ENCODE measurements at places on chromosomes 16 and 17.

GRCh38 chr17:56171186-56171959, 18.1 kb downstream of the ANKFN1 start:
- DNase-seq, result no peak

GRCh38 chr16:2482708-2483534, 8.0 kb downstream of the TBC1D24 start:
- no peak for DNase-seq

DNA sequence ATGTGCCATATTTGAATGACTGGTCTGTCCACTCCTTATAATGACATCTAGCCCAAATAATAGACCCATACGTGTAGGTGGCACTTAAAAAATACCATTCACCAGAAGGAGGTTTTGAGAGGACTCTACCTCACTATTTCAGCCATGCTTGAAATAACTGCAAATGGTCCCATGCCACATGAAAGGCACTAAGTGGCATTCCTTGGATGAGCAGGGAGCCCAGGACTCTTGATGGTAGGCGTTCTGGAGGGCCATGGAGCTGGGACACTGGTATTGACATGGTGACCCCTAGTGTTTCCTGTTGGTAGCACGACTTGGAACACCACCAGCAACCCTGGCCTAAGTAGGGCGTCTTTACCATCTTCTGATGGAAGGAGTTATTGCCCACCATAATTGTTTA, 148.7 kb upstream of the ZFHX3 start:
- DNase-seq, result peak; percentile 88

GRCh38 chr16:67763066-67763465, 43.3 kb downstream of the RANBP10 start:
- no peak for DNase-seq

GRCh38 chr17:41547921-41548843, 20.1 kb upstream of the KRT19 start:
- DNase-seq, result no peak

- DNase-seq, result no peak
Observed at GRCh38 chr16:85452364-85453193, 160.5 kb upstream of the GSE1 start.

DNA sequence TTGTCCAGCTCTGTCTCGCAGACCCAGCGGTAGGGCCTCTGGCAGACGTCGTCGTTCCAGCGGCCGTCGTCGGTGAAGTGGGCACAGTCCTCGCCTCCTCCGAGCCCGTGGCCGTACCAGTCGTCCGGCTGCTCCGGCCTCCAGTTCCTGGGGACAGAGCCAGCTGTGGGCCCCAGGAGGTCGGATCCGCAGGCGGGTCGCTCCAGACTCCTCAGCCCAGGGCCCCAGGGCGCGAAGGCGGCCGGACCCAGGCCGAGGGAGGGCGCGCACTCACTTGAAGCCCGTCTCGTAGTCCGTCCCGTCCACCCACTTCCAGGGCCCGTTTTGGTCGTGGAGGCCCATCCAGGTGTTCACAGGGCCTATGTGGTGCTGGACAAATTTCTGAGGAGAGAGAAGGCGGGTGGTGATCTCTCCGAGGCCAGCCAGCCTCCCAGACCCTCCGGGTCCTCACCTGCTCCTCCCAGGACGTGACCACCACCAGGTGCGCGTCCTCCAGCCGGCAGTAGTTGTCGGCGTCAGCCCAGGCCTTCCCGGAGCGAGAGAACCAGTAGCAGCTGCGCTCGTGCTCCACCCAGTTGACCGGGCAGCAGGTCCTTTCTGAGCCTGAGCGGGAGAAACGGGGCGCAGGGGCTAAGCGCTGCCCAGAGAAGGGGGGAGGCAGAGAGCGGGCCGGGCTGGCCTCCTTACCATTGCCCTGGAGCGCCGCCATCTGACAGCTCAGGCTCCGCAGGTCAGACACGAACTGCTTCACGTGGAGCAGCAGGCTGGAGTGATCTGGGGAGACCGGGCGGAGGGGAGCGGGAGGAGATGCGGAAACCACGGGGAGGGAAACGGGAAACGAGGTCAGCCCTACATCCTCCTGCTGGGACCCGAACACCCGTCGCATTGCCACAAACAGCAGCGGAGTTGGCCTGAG, 5.2 kb downstream of the ASGR1 start:
- peak; percentile 82 for DNase-seq

DNA sequence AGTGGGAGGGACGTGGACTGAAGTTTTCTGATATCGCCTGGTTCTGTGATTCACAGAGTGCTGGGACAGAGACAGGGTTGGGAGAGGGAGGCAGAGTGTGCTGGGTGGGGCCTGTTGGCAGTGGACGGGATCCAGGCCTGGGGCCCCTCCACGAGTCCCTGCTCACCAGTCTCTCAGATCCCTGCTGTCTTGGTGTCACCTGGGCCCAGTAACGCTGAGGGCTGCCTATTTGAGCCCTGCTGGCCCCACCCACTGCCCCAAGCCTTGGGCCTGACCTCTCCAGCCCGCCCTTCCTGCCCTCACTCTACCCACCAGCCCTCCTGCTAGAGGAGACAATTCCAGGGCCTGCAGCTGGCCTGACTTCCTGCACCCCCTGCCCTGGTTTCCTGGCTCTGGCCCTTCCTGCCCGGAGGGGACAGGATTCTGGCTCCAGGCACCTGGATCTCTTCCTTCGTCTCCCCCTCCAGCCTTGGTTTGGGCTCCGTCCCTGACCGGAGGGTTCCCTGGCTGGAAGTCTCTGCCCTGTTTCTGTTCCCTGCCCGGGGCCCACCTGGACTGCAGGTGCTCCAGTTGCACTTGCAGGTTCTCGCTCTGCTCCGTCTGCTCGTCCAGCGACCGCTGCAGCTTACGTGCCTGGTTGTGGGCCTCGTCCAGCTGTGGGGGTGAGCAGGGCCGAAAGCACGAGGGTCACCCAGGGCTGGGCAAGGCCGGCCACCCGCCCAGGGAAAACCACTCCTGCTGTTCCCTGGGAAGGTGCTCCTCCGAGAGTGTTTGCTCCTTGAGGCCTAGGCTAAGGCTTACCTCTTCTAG, 21.4 kb downstream of the CCDC102A start:
- no peak for DNase-seq

DNA sequence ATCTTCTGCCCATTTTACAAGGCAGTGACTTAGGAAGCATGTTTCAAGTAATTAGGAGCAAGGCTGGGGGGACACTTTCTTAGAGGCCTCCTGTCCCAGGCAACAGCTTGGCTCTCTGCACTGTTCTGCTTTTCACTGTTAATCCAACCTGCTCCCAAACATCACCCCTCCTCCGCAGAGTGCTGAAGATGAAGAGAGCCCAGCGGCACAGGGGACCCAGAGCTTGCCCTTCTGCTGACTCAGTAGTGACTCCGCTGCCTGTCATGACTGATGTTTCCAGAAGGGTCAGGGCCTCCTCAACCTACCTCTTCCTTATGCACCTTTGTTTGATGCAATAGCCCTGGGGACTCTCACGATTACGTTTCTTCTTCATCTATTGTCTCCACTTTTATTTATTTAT, 38.9 kb upstream of the NDRG4 start:
- no peak for DNase-seq

DNA sequence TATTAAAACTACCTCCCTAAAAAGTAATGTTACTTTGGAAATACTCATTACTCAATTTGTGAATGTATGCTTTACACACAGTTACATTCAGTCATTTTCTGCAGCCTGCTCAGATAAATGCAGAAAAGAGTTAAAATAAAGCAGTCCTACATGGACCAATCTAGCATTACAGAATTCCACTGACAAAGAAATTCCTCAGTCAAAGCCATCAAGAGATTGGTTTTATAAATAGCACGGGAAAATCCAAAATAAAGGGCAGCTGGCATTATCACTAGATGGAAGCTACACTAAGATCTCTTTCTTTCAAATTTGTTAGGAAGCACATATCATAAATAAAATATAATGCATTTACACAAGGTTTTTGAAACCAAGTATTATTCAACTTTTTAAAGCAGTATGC, 58.3 kb downstream of the DUSP14 start:
- DNase-seq, result no peak

DNA sequence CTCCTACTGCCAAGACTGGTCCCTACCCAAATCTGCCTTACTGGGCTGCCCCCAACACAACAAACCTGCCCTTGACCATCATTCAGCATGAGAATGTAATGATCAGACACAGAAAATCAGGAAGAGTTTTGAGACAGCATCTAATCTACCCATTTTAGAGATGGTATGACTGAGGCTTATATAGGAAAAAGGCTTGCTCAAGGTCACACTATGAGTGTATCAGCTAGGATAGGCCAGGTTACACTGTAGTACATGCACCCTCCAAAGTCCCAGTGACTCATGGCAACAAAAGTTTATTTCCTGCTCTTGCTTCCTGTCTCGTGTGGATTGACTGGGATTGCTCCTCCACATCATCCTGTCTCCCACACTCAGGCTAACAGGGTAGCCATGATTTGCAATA, 27.9 kb downstream of the NLRC5 start:
- no peak for DNase-seq

DNA sequence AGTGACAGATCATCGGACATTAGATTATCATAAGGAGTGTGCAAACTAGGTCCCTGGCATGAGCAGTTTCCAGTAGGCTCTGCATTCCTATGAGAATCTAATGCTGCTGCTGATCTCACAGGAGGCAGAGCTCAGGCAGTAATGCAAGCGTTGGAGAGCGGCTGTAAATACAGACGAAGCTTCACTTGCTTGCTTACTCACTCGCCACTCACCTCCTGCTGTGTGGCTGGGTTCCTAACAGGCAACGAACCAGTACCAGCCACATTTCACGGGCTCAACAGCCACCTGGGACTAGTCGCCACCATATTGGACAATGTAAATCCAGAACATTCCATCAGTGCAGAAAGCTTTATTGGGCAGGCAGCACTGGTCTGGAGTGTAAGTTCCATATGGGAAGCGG, 7.7 kb downstream of the JPH3 start:
- DNase-seq, result no peak

DNA sequence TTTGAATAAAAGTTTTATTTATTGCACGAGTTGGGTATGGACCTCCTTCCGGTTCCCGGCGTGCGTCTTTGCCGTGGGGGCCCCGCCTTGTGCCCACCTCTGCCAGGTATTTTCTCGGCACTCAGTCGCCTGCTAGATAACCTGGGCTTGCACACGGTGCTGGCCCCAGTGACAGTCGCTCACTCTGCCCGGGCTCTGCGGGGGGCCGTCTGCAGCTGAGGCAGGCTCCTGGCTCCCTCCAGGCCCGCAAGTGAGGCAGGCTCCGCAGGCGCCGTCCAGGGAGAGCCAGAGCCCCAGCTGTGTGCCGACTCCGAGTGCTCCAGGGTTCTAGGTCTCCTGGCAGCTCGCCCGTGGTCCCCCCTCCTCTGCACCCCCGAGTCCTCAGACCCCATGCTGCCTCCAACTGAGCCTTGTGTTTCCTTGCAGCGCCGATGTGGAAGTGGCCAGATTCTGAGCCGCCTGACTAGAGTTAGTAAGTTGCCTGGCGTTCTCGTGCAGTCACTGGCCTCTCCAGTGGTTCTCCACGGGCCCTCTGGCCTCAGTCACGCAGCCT, 54.7 kb upstream of the PVALEF start:
- no peak for DNase-seq

DNA sequence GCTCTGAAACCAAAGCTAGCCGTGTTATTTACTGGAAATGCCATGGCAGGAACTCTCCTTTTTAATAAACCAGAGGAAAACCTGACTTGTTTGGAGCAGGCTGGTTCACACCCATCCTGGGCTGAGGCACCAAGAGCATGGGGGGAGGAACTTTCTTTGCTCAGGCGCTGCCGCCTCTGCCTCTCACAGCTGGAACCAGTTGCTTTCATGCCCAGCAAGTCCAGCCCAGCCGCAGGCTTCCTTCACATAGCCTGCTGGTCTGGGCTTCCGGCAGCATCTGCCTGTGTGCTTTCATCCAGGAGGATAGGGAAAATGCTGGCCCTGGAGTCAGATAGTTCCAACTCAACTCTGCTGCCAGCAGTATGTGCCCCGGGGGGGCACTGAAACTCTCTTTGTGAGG, 88.1 kb upstream of the ASIC2 start:
- peak; percentile 40 for DNase-seq

- DNase-seq, result peak; percentile 49
Observed at GRCh38 chr17:74433421-74434121, 1.7 kb downstream of the GPRC5C start.

DNA sequence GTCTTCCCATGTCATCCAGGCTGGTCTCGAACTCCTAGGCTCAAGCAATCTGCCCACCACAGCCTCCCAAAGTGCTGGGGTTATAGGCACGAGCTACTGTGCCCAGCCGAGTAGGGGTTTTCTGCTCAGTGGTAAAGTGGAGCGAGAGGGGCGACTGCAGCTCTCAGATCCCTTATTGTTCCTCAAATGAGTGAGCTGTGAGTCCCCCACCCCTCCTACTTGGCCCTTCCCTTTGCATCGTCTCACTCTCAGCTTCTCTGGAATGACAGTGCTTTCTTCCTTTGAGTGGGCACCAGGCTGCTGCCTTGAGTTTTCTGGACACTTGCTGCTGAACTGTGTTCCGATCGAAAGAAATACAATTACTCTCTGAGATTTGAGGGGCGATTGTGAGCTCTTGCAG, 63.5 kb downstream of the MSI2 start:
- no peak for DNase-seq

- no peak for DNase-seq
Observed at GRCh38 chr16:52690468-52690867, 143.5 kb upstream of the TOX3 start.

DNA sequence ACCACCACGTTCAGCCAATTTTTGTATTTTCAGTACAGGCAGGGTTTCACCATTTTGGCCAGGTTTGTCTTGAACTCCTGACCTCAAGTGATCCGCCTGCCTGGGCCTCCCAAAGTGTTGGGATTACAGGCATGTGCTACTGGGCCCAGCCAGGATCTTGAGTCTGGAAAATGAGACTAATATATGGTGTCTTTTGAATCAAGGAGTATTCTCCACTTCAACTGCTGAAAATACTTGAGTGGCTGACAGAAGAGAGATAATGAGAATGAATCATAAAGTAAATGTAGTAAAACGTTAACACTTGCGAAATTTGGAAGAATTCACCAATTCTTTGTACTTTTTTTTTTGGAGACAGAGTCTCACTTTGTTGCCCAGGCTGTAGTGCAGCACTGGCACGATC, 16.6 kb downstream of the SMYD4 start:
- DNase-seq, result no peak

GRCh38 chr17:17784657-17785267, 52.0 kb downstream of the SREBF1 start:
- DNase-seq, result no peak

GRCh38 chr17:4407216-4407615, 26.5 kb upstream of the SPNS3 start:
- DNase-seq, result no peak

- no peak for DNase-seq
Observed at GRCh38 chr16:57574646-57575467, 32.4 kb downstream of the ADGRG5 start.

DNA sequence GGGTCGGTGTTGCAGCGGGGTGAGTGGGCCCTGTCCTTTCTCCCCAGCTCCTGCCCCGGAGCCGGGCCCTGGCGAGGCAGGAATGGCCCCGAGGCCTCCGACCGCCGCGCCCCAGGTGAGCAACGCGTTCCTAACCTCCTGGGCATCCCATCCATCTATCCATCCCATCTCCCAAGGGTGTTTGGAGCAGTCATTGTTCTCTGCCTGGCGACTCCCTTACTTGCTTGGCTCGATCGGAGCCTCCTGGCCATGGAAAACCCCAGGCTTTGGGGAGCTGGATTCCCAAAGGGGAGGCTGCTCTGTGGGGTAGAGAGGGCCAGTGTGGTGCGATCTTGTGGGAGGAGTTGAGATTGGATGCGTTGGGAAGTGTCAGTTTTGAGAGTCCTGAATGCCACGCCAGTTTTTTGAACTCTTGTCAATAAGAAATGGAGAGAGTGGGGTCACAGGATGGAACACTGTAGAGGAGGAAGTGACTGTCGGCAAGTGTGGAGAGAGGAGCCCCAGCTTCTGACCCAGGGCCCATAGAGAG, 684 bp downstream of the ZFP90 start:
- DNase-seq, result no peak

Measured in iPS-NIHi11 (cell line).